Right renal pelvis (tissue), 4 donors: ENCODE measurements at places on chromosomes 13 and 19.

- no peak for DNase-seq
Measured at GRCh38 chr13:70391678-70392077, 283.4 kb upstream of the KLHL1 start.

DNA sequence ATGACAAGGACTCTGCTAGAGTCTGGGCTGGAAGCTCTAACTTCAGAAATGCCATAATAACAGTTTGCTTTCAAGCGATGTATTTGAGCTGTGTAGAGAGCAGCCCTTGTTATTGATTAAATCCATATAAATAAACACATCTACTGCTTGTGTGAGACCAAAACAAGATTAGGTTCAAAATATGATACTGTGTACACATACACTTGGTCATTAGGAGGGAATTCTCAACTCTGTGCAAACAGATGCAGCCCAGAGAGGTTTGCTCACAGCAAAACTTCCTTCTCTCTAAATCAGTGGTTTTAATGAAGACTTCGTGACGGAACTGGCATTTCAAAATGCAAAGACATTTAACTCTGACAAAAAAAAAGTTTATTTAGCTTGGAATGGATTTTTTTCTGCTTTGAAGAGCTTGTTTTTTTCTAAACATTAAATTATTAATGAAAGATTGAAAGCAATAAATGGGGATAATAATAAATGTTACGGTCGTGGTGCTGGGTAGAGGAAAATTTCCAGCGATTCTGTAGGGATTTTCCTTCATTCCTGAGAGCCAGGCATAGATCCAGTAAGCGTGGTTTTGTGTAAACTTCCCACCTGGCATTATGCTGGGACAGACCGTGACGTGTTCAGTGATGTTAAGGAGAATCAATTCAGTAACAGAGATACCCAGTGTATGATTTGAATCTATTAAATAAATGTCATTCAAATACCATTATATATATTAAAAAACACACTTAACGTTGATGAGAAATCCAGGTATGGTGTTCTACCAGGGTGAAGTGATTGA is 213.7 kb downstream of the TEX29 start:
- DNase-seq: no peak

GRCh38 chr13:30806784-30807183 is 71.4 kb downstream of the ALOX5AP start:
- DNase-seq: no peak

GRCh38 chr13:42017264-42017663 is 31.2 kb upstream of the DGKH start:
- DNase-seq: no peak

DNA sequence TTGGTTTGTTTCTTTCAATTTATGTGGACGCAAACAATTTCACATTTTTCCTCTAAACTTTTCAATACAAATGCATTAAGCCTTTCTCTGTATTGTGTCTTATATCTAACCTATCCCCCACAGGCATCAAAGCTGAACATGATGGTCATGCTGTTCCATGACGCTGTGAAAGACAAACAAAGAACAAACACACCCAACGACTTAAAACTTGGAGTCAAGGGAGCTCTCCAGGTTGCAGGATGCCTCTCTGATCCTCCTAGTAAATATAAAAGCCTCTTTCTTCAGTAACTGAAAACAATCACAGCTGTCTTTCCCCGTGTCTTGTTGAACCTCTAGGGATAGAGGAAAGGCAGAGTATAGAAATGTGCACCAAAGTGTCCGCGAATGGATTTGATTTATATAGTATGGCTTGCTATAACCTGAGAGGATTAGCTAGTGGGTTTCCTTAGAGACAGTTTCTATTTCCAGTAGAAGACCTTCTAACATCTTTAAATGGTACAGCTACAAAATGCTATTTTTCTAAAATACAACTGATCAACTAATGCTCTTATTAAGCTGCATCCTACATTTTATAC is 43.1 kb downstream of the PCDH9 start:
- no peak for DNase-seq

DNA sequence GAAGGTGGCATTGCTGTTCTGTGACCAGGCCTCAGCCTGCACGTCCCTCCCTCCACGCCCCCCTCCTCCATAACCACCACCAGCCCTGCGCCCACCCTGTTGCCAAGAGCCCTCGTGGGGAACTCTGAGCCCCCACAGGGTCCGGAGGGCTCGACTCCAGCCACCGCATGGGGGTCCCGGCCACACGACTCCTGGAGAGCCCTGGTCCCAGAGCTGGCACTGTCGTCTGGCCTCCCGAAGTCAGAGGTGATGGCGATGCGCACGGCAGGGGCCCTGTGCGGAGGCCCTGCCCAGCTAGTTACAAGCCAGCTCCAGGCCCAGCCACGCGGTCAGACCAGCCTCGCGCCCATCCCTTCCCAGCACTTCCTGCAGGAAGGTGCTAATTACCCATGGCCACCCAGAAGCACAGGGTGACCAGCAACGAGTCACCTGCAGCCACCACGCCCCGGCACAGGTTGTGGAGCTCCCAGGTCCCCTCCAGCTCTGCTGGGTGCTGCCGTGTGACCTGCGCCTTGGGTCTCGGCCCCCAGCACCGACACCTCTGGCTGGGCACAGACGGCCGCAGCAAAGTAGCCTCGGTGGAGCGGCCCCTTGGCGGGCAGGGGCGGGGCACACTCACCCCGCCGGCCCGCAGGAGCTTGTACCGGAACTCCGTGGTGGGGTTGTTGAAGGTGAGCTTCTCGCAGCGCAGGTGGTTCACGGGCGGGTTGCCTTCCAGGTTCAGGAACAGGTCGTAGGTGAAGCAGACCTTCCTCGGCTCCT is 49.6 kb downstream of the MLLT1 start:
- no peak for DNase-seq

GRCh38 chr19:38917516-38917915 is 5.5 kb upstream of the CCER2 start:
- DNase-seq: no peak

DNA sequence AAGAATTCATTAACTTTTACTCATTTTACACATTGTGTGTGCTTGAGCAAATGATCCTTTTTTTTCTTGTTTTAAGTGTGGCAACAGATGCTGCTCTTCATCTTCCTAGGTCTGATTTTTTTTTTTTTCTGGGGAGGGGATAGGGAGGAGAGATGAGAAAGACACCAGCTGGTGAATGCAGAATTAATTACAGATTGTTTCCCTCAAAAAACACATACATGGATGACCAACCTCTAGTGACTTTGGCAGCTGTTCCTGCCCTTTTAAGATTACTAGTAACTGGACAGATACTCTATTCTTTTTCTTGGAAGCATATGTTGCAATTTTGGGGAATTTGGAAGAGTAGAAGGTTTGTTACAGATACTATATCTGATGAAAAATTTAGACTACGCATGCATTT is 103.6 kb upstream of the MYO16 start:
- DNase-seq: no peak
